Trophoblast cell (in vitro differentiated cells and primary cell): ENCODE measurements at places on chromosomes 6 and 20.

GRCh38 chr6:395432-396125 lies 4.0 kb downstream of the IRF4 start:
- no peak for DNase-seq

GRCh38 chr20:47317127-47317895 lies 39.2 kb downstream of the ZMYND8 start:
- DNase-seq, result peak; percentile 70

DNA sequence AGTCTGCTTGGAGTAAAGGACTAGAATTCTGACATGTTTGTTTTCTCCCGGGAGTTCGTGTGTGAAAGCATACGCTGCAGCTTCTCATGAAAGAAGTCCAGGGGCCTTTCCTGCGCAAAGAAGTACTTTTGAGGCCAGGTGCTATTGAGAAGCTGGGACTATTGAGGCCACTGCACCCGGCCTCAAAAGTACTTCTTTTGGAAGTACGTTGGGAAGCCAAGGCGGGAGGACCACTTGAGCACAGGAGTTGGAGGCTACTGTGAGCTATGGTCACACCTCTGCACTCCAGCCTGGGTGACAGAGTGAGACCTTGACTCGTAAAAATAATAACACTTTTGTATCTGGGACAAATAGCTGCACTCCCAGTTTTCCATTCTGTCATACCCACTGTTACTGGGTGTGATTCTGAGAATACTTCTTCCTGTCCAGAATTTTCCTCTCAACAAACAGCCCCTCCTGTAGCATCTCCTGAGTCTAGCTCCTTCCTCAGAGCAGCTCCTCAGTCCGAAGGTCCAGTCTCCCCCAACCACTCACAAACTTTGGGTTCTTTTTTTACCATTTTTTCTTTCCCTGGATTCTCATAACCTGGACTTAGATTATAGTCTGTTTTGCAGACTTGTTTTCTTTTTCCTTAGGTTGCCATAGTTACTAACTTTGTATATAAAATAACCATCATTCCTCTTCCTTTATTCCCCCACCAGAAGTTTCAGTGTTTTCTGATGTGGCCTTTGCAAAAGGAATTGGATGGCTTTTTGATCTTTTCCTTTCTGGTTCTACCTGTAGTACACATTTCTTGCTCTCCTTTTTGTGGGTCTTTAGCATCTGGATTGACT lies 12.7 kb downstream of the STK35 start:
- no peak for DNase-seq

DNA sequence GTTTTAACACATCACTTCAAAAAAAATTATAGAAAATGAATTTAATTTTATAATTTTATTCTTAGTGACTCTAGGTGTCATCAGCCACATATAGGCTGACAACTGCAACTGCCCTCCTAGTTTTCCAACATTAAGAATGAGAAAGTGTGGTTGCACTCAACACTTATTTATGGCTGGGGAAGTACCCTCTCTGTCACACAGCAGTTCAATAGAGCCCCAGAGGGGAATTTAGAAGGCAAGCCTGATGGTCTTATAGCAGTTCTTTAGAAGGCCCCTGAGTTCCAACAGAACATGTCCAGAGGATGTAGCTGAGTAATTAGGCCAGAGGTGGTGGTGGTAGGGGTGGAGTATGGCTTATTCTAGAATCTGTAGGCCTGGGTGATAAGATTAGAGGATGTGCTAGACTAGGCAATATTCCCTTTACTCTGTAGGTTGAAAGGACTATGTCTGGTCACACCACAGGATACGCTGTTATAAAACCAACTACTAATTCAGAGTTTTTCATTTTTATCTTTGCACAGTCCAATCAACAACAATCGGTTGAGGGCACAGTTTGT lies 226.5 kb upstream of the CITED2 start:
- no peak for DNase-seq

- peak; percentile 80 for DNase-seq
Observed at GRCh38 chr6:104940893-104941728, 15.8 kb upstream of the LIN28B start.

GRCh38 chr6:143762126-143762525 lies 81.0 kb upstream of the LTV1 start:
- DNase-seq, result no peak

DNA sequence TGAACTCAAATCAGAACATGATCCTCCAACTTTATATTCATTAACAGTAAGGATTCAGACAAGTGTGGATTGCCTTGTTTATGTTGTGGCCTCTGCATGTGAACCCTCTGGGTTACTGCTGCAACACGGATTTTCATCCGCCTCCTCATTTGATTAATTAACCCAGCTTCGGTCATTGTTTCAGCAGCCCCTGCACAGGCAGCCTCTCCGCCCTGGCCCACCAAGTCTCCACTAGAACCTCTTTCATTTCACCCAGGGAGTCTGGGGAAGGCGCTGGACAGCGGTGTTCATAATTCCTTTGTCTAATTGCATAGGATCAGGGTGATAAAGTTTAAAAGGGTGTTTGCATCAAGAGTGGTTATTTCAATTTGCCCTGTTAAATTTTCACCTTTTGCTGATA lies 15.7 kb downstream of the NKX2-2 start:
- DNase-seq, result no peak

GRCh38 chr20:63686492-63687321 lies 9.7 kb upstream of the TNFRSF6B start:
- peak; percentile 81 for DNase-seq

- peak; percentile 4 for DNase-seq
Observed at GRCh38 chr6:89989742-89990141, 95.5 kb downstream of the GJA10 start.

GRCh38 chr6:139291813-139292619 lies at the start of gene TXLNB:
Gene TXLNB, minus strand, starts transcription at chr6:139291998. Its CDS starts 3,099 bp downstream, at chr6:139288899.
- no peak for DNase-seq

DNA sequence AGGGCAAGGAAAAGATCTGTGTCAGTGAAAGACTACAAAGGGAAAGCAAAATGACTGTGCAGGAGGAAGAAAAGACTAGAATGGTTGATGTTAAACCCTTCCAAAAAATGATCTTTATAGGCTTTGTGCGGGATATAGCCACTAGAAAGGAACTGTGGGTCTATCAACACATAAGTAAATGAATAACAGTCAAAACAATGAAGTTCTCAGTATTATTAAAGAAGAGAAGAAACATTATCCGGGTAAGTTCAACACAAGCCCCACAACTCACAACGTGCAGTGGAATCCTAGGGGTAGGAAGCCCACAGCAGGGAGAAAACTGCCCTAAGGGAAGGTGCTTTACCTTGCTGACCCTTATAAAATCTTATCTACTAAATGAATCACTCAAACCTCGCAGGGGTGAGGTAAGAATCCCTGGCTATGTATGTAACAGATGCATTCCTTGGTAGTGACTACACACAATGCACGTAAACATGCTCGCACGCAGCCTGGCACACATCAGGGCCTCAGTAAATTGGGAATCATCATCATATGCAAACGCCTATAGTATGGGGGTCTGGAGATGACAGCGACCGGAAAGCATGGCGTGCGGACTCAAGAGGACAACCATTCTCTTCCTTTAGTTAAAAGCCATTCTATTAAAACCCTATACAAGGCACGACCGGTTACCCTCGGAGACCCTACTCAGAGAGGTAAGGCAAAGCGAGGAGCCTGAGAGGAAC lies 11.3 kb downstream of the TFAP2A start:
- peak; percentile 92 for DNase-seq

- no peak for DNase-seq
Observed at GRCh38 chr6:137452333-137452894, 41.8 kb downstream of the OLIG3 start.

GRCh38 chr6:1615151-1615852 lies 5.6 kb downstream of the FOXC1 start:
- no peak for DNase-seq

DNA sequence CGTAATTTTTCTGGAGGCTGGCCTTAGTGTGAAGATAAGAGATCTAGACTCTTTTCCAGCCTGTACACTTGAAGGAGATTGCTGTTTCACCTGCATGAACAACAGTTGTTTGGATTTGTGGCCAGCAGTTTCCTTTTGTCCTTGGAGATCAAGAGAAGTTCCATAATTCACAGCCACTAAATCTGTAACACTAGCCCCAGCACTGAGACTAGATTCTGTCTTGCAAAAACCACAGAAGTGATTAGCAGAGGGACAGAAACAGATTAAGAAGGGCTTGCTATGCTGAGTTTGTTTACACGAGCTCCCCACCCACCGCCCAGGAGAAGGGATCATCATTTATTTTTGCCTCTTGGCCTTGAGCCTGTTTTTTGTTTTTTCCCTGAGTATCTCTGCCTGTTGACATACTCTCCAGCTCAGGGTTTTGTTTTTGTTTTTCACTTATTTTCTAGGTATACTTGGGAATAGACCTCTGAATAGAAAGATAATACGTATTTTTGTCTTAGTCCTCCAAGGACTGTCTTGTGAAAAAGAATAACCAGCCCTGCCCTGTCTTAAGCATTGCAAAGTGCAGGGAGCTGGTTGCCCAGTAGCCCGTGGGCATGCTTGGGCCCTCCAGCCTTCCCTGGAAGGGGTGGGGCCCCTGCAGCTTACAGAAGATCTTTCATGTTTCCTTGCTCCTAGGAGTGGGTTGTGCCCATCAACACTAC lies 93.1 kb upstream of the SOX4 start:
- no peak for DNase-seq

DNA sequence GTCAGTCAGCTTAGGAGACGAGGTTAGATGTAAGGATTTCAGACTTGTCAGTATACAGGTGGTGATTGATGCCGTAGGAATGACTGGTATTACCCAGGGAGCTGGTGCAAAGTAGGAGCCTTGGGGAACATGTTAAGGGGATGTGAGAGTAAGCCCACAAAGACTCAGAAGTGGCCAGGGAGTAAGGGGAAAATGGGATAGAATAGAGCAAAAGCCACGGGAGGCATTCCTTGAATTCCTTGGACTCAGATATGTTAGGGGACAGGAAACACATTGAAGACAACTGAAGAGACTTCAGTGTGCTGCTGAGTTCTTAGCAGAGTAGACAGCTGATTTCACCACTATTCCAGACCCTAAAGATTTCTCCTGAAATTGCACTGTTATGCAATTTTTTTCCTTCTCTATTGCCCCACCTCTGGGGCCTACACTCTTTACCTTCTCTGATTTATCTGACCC lies 1.2 kb upstream of the ACAT2 start:
- peak; percentile 87 for DNase-seq

DNA sequence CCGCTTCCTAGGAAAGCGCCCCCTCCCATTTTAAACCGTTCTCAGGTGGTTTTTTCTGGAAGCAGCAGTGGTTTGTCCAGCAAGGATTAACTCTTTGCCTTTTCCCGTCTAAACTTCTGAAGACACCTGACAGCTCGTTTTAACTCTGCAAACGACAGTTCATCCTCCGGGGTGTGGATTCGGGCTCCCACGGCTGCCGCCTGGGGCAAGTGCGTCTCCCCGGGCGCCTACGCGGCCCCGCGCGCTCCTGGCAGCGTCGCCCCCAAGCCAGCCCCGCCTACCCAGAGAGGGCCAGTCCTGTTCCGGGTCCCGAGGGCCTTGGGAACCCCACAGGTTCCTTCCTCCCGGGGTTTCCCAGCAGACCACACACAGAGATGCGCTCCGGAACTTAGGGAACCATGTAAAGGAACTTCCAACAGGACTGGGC lies 54.4 kb downstream of the PRR18 start:
- no peak for DNase-seq

DNA sequence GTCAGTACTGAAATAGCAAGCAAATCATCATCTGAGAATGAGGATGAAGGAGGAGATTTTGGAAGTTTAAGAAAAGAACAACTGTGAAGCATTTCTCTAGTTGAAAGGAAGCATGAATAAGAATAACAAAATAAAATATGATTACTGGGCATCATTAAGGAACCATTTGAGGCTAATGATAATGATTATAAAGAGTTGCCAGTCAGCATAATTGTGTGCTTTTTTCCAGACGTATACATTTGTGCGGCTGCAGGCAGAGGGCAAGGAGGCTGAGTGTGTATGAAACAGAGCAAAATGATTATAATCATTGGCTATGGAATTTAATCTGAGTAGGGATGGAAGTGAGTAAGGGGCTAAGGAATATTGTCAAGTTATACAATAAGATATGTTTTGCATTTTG lies 218.7 kb upstream of the FUT9 start:
- DNase-seq, result no peak

DNA sequence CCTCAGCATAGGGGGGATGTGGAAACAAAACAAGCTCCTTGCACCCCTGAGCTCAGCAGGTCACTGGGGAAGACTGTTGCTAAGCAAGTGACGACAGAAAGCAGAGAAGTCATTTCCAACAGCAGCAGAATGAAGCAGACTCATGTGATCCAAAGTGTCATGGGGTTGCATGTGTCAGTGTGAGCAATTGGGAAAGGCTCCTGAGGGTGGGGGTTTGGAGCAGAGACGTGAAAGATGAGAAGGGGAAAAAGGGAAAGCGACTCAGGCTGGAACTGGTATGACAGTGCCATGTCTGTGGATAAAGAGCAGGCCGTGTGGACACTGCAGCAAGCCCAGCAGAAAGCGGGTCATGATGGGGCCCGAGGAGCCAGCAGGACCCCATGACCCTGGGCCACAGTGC lies 363.9 kb downstream of the PREX1 start:
- peak; percentile 10 for DNase-seq

DNA sequence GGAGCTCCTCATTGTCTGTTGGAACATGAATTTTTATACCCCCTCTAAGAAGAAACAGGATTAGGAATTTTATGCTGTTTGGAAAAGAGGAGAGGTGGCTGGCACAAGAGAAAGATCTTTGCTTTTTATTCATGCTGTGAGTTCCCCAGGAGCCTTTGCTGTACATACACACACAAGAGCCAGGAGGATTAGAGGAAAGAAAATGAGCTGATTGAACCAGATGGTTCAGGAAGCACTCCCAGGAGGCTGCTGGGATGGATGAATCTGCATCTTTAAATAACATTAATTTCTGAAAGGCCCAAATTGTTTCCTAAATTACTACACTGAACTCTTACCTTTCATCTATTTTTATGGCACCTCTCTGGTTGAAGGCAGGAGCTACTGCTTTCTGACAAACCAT lies 20.1 kb upstream of the TCP11 start:
- no peak for DNase-seq

- peak; percentile 94 for DNase-seq
Observed at GRCh38 chr20:59032023-59032712, at the start of gene ATP5F1E. Gene ATP5F1E, minus strand, starts transcription at chr20:59032335. Its CDS starts 84 bp downstream, at chr20:59032251.

- DNase-seq, result no peak
Observed at GRCh38 chr6:121434037-121434770, 1.2 kb upstream of the GJA1 start.

DNA sequence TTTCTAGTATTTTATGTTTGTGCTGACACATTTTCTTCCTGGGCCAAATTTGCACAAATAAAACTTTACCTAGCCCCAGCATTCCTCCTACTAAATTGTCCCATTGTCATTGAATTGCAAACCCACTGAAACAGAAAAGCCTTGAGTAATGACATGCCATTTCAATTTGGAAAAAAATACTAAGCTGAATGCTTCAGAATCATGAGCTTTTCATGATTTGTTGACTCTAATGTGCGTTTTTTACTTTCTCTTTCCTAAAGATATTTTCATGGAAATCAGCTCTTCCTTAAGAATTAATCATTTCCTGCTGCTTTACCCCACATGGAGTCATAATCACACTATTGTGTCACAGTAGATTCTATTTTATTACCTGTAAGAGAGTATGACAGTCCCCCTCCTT lies 47.4 kb downstream of the TRDN start:
- no peak for DNase-seq

GRCh38 chr6:164417537-164418261 lies 891.7 kb downstream of the C6orf118 start:
- no peak for DNase-seq
